ENCODE measurements at places on chromosomes 12 and 14.

DNA sequence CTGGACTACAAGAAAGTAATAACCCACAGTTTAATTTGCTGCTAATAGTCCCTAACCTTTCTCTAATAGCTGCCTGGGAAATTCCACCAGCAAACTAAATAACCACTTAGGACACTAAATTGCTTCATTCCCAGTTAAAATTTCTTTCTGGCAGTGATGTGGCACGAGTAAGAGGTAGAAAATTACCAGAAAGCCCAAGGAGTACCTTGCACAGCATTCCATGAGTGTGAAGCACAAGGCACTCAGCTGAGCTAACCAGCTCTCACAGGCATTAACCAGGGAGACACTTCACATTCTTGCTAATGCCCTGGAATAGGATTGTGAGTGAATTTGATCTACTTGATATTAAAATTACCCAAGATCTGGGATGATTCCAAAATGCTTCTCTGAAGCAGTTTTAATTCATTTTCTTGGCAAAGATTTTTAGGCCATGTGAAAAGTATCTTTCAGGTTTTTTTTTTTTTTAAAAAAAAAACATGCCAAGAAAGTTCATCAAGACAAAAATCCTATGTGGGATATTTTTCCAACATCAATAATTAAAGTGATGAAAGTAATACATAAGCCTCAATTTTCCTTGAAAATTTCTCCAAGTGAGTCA lies 29.5 kb downstream of the TSPAN8 start:
- DNase-seq = no peak

DNA sequence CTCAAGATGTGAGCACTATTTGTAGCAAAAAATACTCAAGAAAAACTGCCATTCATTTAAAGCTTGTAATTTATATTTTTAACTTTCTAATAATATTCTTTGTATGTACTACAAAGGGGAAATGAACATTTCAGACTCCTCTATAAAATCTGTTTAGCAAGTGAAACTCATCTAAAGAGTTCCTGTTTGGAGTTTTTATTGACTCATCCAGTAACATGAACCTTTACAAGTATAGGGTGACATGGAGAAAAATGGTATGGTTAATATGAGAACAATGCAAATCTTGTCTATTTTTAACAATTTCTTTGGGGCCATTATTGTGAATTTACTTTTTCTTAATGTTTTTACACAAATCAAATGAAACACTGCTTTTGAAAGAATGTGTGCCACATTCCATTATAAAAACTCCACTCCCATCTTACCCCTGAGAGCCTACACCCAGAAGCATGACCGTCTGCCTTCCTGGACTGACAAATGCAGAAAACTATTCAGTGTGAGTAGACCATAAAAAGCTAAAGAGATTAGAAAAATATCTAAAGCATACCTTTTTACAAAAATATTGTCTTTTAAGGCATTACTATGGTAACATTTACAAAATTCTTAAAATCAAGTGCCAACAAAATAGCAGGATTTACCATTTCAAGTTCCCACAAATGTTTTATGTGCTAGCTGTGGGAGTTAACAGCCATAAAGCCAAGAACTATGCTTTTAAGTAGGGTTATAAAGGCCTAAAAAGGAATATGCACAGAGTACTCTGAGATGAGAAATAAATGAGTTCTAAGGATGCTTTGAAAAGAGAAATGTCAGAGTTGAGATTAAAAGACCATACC lies 144.0 kb downstream of the ADAMTS20 start:
- DNase-seq = no peak

- DNase-seq = no peak
Measured at GRCh38 chr12:53756300-53757100, 4.7 kb upstream of the CISTR start.

- DNase-seq = no peak
Measured at GRCh38 chr12:49330631-49331379, 6.2 kb downstream of the C1QL4 start.

GRCh38 chr14:72590577-72590976 lies 303.3 kb downstream of the DPF3 start:
- DNase-seq = no peak

Measured in stimulated activated CD4-positive, alpha-beta T cell treated with anti-CD3 and anti-CD28 coated beads, Interleukin-15, amount 100 ng/mL, for 48 hours (primary cell).